ENCODE measurements at places on chromosomes 7 and 10.

DNA sequence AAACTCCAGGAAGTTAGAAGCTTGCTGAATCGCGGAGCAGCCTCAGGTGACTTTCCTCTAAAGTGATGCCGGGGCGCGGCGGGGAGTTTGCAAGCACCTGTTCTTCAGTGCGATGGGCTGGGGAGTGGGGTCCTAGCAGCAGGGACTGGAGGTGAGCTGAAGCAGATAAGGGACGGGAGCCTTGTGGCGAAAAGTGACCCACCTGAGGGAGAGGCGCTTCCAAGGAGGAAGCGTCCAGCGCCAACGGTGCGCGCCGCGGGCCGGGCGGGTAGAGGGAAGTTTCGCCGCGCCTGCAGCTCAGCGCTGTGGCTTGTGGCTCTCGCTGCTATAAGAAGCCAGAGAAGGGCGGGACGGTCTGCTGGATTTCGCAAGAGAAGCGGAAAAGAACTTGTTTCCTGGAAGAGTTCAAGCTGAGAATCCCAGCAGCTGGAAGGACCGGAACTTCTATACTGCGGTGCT, at the start of gene STEAP4:
TSS of gene STEAP4 (minus strand) at position 305 of the 459 bp plus-strand sequence. CDS start 22,625 bp downstream, outside the sequence.
- DNase-seq: no peak

DNA sequence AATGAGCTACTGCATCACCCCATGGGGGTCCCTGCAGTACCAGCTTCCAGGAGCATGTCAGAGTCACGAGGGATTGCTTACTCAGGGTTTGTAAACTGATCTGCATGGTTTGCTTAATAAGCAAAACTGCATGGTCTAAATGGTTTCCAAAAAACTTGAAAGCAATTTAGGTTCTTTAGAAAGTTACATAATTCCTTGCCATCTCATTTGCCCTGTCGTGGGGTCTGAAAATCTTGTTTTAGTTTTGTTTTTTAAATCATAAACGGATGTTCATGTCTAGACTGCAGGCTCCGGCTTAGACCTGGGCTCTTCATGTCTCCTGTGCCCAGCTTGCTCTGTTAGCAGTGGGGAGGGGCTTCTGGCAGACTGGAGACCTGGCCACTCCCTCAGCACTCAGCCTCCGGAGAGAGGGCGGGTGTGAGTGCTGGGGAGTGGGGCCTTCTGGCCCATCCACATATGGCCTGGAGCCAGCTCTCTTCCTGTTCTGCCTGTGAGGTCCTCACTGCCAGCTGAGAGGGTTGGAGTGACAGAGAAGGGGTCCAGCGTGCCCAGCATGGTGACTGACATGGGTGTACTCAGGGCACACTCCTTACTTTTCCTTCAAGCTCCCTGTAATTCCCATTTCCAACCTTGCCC, 17.5 kb downstream of the PRF1 start:
- no peak for DNase-seq

- no peak for DNase-seq
These were observed 381.1 kb upstream of the SEMA3D start for GRCh38 chr7:85567983-85568382.

DNA sequence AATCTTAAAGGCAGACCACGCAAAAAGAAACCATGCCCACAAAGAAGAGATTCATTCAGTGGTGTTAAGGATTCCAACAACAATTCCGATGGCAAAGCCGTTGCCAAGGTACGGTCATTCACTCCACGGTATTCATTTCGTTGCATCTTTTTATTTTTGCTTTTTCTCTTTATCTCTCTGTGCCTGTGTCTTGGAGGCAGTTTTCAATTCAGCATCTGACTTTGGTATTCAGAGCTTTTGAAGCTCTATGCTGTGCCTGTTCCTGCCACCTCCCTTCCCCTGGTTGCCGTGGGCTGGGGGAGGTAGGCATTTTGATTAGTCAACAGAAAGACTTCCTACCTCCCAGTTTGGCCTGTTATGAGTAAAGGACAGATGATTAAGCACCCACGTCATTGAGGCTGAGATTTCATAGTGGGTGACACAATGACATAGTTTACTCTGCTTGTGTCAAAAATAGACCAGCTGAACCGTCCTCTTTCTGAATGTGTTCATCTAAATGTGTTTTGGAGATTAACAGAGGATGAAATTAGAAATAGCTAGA, 149.5 kb downstream of the ARID5B start:
- peak; percentile 87 for DNase-seq

- no peak for DNase-seq
These were observed 120.7 kb downstream of the PIP4K2A start for GRCh38 chr10:22593636-22594198.

- DNase-seq: peak; percentile 47
These were observed 93.0 kb upstream of the SLC25A13 start for GRCh38 chr7:96414931-96415292.

- DNase-seq: peak; percentile 77
These were observed 8.1 kb downstream of the PRKRIP1 start for GRCh38 chr7:102404005-102404861.

- no peak for DNase-seq
These were observed 117.2 kb downstream of the CUX1 start for GRCh38 chr7:101934618-101935017.

DNA sequence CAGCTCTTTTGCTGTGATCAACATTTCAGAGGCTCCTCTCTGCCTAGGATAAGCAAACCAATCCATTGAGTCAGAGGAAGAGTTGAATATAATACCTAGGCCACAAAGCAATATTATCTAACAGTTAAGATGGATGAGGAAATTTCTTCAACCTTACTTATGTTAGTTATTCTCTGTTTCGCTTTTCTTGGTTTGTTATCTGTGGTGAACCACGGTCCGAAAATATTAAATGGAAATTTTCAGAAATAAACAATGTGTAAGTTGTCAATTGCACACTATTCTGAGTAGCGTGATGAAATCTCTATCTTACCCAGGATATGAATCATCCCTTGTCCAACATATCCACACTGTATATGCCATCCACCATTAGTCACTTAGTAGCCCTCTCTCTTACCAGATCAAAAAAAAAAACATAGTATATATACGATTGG, 1.5 kb upstream of the HTR7 start:
- no peak for DNase-seq

- no peak for DNase-seq
These were observed 121.1 kb downstream of the HGF start for GRCh38 chr7:81648716-81649115.

DNA sequence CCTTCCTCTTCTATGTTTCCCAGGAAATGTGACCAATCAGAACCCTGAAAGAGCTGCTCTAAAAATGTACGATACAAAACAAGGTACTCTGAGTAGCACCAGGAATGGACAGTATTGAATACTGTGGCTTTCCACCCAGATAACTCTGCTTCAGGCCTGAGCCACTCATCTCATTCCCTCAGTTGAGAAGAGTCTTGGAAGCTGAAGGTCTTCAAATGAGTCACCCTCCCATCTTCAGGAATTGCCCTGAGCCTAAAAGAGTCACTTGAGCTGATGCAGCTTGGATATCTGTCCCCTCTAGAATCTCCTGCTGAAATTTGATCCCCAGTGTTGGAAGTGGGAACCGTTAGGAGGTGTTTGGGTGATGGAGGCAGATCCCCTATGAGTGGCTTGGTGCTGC, 210.4 kb downstream of the DGKI start:
- no peak for DNase-seq

DNA sequence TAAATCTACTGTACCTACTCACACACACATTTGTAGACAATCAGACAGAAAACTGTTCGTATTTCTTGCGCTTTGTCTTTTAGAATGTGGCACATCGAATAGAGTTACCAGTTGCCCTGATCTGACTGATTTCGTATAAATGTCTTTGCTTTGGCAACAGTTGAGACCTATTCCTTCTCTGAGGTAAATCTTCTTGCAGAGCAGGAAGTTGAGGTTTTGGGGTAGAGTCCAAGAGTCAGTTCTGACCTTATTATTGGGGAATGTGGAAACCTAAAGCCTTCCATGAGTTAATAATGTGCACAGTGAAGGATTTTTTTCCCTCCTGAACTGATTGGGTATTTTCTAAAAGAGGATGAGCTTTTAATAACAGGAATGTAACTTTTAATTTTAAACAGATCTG, 135.3 kb downstream of the KIAA1217 start:
- DNase-seq: no peak

DNA sequence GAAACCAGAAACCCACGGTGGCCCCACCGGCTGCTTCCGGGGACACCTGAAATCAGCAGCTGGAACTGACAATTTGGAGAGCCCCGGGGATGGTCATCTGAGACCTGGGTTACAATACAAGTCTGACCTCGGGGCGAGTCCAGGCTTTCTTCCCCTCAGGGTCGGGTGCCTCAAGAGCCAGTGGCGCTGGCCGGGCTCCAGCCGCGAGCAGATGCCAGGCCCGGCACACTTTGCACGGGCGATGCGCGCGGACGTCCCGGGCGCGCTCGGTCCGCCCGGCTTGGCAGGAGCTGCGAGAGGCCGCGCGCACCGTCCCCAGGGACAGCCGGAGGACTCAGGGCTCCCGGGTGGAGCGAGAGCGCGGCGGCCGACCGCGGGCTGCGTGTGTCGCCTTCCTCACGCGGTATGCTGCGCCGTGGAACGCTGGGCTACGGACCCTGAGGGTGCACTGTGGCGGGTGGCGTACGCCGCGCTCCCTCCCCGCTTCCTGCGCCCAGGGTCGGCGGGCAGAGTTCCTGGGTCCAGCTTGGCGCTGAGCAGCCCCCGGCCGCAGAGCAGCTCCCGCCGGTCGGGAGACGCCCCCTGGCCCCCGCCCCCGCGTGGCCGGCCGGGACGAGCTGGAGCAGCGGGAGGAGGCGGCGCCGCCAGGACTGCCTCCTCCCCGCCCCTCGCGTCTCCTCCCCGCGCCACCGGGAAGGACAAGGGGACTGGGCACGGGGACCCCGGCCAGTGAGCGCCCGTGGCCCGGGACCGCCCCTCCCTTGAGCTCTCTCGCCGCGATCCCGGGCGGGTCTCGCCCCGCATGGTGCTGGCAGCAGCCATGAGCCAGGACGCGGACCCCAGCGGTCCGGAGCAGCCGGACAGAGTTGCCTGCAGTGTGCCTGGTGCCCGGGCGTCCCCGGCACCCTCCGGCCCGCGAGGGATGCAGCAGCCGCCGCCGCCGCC, at the start of gene RBM20:
TSS of gene RBM20 (plus strand) at position 684 of the 945 bp plus-strand sequence. CDS start at position 803, 119 bp downstream.
- peak; percentile 10 for DNase-seq

DNA sequence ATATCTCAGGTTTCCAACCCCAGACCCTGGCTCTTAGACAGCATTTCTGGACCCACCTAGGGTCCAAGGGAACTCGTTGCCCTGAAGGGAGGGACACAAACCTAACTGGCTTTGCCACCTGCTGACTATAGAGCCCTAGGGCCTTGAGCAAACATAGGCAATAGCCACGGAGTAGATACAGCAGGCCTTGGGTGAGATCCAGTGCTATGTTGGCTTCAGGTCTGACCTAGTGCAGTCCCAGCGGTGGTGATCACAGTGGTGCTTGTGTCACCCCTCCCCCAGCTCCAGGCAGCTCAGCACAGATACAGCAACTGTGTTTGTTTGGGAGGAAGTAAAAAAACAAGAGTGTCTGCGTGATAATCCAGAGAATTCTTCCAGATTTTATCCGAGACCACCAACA, 9.7 kb upstream of the TNKS2 start:
- DNase-seq: no peak

DNA sequence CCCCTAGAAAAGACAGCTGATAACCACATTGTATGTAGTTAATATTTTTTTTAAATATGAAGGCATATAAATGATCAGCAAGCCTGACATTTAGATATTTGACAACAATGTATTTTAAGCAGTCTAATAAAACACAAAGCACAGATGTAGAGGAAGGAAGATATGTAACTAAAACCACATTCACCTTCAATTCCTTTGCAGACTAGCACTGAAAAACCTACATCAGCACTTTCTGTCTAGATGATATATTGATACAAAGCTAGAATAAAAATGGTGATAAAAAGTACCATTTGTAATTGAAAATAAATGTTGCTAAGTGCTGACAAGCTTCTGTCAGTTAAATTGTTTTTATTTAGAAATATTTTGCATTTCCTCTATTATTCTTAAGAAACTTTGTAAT, 153.6 kb downstream of the IMMP2L start:
- DNase-seq: no peak

DNA sequence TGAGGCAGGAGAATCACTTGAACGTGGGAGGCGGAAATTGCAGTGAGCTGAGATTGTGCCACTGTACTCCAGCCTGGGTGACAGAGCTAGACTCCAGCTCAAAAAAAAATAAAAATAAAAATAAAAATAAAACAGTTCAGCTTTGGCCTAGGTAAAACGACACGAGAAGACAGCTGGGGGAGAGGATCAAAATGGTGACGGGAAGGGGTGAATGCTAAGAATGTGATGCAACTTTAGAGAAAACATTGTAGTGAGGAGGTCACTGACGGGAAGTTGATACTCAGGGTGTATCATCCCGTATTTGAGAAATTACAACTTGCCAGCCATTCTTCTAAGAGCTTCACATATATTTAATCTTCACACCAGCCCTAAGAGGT, 1.1 kb downstream of the NDST2 start:
- DNase-seq: no peak

DNA sequence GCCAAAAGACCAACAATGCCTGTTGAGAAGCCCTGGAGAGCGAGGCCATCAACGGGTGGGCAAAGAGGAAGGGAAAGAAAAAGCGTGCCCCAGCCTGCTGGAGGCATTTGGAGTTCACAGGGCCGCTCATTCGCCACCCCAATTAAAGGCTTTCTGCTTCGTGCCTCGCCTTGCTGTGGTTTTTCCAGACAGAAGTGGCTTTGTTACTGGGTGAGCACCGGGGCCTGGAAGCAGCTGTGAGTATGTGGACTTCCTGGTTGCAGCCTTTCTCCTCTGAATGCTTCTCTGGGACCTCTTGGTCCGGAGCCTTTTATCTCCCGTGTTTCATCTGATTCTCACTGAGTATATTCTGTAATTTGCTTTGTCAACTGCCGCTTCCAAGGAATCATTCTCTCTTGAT, 118.1 kb upstream of the EGR2 start:
- DNase-seq: no peak

GRCh38 chr10:16559236-16559773, 37.6 kb upstream of the C1QL3 start:
- no peak for DNase-seq

DNA sequence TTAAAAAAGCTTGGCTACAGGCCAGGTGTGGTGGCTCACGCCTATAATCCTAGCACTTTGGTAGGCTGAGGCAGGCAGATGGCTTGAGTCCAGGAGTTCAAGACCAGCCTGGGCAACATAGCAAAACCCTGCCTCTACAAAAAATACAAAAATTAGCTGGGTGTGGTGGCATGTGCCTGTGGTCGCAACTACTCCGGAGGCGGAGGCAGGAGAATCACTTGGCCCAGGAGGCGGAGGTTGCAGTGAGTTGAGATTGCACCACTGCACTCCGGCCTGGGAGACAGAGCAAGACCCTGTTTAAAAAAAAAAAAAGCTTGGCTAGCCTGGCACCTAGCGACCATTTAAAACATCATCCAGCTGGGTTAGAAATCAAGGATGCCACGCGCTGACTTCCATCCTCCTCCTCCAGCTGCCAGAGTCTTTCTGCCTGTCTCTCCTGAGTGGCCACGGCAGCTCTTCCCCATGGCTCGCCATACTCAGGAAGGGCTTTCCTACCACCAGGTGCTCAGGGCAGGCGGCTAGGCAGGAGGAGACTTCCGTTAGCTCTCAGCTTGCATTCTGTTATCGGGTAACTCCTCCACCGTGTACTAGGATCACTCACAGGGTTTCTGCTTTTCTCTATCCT, 45.0 kb downstream of the DENND2A start:
- DNase-seq: no peak

All from CD4-positive, alpha-beta T cell treated with Interleukin-12 subunit alpha and Interleukin-12 subunit beta, for 1 hour (primary cell).